ENCODE measurements at places on chromosomes 7 and 10.

DNA sequence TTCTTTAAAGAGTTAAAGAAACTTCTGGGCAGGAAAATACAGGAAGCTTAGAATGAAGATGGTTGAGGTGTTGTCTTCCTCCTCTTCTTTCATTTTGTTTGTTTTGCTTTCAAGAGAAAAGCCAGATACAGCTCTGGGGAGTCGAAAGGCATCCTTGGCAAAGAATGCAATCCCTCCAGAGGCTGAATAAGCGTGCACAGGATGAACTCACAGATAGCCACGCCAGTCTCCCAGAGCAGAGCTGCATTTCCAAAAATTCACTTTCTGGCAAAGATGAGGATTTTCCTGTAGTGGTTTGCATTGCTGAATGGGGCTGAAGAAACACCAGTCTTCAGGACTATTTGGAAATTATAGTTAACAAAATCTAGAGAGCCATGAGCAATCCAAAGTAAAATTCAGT, 336.4 kb downstream of the NRG3 start:
- no peak for DNase-seq

DNA sequence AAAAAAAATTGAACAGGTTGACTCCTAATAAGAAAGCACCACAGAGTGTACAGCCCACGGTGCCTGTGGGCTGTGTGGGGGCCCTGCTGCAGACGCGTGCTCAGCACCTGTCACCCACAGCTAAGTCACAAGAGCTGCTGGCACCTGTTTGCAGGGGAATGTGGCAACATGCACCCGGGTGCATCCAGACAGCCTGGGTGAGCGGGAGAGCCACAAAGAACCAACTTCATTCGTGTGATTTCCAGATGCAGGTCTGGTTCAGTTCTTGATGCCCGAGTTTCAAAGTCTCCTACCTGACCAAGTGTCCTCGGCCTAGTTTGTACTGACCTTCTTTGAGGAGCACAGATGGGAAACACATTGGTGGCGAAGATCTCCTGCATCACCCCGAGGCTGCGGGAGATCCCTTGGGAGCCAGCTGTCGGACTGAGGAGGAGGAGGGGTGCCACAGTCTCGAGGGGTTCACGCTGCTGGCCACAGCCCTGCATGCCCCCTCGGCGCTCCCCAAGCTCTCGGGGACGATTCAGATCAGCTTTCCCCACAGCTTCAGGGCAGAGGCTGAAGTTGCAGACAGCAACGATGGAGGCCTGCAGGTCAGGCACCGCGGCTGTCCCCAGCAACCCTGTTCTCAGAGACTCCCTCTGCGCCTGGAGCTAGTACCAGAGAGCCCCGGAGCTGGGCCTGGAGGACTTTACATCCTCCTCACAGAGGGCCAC, 35.3 kb downstream of the AMZ1 start:
- DNase-seq = no peak

GRCh38 chr7:97555857-97556421, 175.9 kb upstream of the TAC1 start:
- DNase-seq = no peak

DNA sequence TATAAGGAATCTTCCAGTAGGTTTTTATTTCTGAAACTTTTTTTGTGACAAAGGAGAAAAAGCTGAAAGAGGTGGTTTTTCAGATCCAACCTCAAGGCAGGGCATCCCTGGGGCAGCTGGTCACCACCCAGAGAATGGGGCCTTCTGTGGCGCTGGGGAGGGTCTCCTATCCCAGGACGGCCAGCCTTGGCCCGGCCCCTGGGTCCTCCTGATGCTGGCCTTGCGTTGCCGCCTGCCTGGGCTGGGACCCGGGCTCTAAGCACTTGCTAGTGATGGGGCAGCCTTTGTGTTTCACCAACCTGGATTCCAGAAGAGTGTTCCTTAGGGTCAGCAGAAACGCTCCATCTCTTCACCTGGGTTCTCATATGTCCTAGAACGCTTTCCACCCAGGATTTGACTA, 16.3 kb downstream of the SHH start:
- DNase-seq = no peak

- DNase-seq = no peak
These were observed 53.4 kb upstream of the CAMK2B start for GRCh38 chr7:44378744-44379143.

GRCh38 chr7:50594734-50595485, 29.7 kb upstream of the DDC start:
- no peak for DNase-seq

GRCh38 chr10:103757531-103758293, 97.7 kb downstream of the SH3PXD2A start:
- peak; percentile 34 for DNase-seq

DNA sequence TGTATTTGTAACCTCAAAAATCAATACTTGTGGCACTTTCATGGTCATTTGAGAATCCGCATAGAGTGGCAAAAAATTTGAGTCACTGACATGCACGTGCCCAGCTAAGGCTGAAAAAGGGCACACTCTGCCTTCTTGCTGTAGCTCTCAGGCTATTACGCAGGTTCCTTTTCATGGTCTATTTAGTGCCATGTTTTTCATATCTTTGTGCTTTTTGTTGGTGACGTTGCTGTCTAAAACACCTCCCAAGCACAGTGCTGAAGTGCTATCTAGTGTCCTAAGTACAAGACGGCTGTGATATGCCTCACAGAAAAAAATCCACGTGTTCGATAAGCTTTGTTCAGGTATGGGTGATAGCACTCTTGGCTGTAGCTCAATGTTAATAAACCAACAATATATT, 50.9 kb downstream of the CREB3L2 start:
- no peak for DNase-seq

DNA sequence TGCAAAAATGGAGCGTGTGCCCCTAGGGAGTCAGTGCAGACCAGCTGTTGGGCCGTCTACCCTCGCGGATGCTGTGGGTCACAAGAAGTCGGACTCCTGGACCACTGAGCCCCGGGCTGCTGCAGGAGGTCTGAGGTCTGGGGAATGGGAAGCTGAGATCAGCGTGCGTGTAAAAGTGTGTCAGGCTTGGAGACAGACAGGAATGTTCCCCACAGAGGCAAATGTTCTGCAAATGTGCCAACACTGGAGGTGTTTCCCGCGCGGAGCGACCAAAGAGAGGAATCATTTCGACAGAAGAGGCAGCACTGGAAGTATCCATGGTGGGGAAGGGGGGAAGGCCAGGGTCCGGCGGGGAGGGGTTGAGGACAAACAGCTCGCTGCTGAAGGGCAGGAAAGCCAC, 643.8 kb upstream of the MGMT start:
- no peak for DNase-seq

- DNase-seq = no peak
These were observed 689 bp upstream of the SMARCD3 start for GRCh38 chr7:151249034-151249731.

- DNase-seq = no peak
These were observed 21.8 kb downstream of the MXI1 start for GRCh38 chr10:110229155-110229554.

DNA sequence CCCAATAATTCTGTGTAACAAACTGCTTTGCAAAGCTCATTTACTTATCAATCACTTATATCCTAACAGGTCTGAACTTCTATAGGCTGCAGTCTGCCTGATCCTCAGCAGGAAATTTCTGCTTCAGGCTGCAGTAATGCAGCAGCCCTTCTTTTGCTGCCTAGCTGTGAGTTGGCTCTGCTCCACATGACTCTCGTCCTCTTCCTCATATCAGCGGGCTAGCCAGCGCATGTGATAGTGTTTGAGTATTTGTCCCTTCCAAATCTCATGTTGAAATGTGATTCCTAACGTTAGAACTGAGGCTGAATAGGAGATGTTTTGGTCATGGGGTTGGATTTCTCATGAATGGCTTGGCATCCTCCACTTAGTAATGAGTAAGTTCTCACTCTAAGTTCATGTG, 387.8 kb downstream of the SEMA3D start:
- DNase-seq = no peak

GRCh38 chr10:62559481-62560200, 185.5 kb downstream of the ZNF365 start:
- DNase-seq = no peak

DNA sequence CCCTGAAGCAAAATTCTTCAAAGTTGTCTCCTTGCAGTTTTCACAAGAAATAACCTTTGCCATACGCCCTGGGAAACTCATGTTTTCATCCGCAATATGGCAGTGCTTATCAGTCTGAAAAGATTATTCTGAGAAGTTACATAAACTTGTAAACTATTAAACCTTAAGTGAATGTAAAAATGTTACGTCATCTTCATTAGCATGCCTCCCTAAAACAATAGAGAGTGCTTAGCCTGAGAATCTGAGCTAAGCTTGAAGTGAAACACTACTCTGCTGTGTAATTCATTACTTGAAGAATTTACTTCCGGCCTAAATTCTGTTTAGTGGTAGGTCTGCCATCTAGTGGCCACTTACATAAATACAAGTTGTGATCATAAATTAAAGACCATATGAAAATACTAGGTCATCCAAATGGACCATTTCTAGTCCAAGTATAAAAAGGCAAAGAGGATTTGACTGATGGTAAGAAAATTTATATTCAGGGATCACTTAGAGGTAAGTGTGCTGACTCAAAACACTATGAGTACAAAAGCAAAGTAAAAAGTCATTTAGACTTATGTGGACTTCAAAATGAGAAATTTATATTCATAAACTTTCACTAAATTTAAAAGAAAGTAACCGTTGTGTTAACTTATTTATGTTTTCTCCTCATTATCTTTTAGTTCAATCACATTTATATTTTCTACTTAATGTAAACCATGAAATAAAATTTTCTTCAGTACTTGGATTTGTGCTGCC, 745.1 kb upstream of the LRRTM3 start:
- DNase-seq = peak; percentile 14

DNA sequence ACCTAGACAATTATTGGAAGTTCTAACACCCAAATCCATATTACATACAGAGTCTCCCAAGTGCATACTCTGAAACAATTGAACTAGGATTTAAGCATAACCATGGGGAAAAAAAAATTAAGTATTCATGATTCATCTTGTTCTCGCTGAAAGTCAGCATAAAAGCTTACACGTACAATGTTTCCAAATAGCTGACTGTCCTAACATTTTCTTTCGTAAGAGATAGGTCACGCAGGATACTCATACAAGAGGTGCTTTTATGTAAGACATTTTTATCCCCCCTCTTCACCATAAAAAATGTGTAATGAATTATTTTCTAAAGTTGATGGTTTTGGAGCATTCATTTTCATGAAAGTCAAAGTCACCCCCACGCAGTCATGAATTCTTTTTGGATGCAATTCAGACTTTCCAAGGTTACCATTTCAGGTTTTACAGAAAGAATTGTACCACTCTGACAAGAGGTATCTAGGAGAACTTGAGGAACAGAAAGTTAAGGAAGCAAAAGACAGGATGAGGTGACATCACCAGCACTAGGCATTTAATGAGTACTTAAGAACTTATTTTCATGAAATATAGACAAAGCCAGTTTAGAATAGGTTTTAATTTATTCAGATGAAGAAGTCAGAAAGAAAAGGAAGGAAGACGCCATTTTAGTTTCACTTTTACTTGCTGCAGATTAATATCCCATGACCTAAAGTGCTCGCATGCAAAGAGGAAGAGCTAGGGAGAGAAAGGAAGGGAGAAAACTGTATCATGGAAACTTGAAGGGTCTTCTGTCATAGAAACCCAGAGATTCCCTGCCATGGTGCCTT, 55.8 kb downstream of the TMEM26 start:
- DNase-seq = peak; percentile 14

DNA sequence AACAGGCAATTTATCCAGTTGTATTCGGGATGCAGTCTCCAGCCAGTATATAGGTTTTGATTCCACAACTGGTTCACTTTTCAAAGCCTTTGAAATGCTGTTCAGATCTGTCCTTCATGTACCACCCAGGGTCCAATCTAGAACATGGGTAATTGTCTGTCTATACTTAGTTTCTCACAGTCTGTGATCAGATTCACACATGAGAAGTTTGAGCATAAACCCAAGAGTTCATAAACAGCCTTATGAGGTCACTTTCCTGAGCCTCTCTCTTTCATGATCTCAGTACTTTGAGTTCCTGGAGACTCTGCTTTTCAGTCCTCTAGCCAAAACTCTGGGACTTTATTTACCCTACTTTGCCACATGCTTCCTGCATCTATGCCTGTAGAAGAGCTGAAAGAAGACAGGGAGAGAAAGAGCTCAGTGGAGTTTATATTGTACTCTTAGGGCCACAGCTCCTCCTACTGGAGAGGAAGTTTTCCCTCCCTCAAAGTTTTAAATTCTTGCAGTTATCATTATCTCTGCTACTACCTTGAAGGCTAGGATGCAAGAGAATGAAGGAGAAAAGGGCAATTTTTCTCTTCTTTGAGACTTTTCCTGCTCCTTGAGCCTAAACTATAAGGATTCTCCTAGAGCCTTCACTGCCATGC, 172.0 kb downstream of the ZEB1 start:
- DNase-seq = no peak

GRCh38 chr7:129468547-129468946, 33.8 kb upstream of the SMKR1 start:
- DNase-seq = no peak

DNA sequence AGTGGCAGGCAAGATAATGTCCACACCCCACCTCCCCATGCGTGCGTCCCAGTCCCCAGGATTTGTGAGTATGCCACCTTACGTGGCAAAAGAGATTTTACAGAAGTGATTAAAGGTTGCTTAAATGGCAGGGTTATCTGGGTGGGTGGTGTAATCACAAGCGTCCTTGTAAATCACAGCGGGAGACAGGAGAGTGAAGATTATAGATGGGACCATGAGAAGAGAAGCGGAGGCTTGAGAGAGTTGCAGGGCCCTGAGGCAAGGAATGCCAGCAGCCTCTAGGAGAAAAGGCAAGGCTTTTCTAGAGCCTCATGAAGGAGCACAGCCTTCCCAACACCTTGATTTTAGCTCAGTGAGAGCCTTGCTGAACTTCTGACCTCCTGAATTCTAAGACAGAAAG, 10.2 kb downstream of the ZRANB1 start:
- DNase-seq = no peak

DNA sequence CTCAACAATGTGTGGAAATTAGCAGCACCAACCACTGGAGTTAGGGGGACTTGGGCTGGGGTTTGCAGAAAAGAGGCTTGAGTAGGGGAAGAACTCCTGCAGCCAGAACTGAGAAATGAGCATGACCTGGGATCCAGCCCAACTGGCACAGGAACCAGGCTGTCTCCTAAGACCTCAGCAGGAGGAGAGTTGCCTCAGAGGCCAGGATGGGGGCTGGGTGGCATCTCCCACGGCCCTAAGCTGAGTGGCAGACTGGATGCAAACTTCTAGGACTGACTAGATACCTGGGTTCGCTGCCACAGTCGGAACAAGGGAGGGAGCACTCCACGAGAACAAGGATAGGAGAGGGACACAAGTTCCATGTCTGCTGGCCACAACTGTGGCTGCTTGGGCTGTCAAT, 62.6 kb downstream of the RNF32 start:
- no peak for DNase-seq

DNA sequence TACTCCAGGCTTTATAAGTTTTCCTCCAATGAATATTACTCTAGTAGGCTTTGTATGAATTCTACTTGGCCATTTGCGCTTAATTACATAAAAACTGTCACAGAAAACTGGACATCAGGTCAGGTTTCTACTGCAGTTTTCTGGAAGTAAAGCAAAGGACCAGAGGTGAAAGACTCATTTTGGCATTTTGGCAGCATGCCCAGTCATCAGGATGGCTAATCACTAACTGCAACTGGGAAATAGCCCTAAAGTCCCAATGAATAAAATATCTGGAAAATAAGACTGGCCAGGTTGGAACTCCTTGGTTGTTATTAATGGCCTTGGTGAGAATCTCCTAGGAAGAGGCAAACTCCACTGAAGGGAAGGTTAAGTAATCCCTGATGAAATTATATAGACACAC, 75.5 kb downstream of the COPG2 start:
- DNase-seq = no peak

GRCh38 chr7:100446040-100446439, 9.7 kb upstream of the PPP1R35 start:
- DNase-seq = no peak
